ENCODE measurements at places on chromosomes 7 and 10.

GRCh38 chr7:42055171-42055570 is 181.8 kb downstream of the GLI3 start:
- DNase-seq, result no peak

GRCh38 chr7:99355098-99355497 is 19.4 kb upstream of the ARPC1B start:
- no peak for DNase-seq

- DNase-seq, result no peak
Measured at GRCh38 chr10:120415709-120416330, 41.2 kb upstream of the PLPP4 start.

GRCh38 chr10:23686722-23687121 is 247.8 kb downstream of the OTUD1 start:
- DNase-seq, result no peak

DNA sequence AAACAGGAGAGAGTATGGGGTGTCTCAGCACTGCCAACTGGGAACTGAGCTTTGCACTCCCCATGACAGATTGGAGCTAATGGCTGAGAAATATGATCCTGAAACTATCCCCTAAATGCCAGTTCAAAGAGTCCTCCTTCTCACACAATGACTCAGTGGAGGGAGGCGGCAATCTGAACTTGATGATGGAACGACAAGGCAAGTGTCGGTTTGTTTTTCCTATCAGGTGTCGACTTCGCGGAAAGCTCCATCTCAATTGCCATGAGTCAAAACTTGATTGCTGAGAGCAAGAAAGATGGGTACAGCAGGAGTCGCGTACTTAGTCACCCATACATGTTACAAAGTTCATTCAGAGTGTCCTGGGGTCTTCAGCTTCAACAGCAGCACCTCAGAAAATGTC is 52.5 kb downstream of the NPY start:
- no peak for DNase-seq

GRCh38 chr10:105834261-105835059 is 1193.4 kb downstream of the SORCS3 start:
- no peak for DNase-seq

- no peak for DNase-seq
Measured at GRCh38 chr10:130954326-130954905, 357.1 kb downstream of the TCERG1L start.

DNA sequence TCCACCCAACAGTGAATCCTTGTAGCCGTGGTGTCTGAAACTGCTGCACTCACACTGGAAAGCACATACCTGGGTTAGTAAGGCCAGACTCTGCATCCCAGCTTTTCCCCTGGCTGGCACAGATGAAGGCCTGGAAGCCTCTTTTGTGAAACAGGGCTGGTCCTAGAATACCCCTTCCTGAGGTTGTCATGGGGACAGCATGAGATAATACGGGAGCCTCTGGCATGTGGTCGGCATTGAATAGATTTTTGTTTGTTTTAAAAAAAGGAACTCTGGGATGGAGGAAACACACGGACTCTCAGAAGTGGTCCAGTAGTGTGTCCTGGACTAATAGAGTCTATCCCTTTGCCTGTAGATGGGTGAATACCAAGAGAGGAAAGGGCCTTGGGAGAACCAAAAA is 129.7 kb downstream of the TMEM178B start:
- DNase-seq, result no peak

GRCh38 chr7:69751026-69751425 is 152.8 kb downstream of the AUTS2 start:
- DNase-seq, result no peak

DNA sequence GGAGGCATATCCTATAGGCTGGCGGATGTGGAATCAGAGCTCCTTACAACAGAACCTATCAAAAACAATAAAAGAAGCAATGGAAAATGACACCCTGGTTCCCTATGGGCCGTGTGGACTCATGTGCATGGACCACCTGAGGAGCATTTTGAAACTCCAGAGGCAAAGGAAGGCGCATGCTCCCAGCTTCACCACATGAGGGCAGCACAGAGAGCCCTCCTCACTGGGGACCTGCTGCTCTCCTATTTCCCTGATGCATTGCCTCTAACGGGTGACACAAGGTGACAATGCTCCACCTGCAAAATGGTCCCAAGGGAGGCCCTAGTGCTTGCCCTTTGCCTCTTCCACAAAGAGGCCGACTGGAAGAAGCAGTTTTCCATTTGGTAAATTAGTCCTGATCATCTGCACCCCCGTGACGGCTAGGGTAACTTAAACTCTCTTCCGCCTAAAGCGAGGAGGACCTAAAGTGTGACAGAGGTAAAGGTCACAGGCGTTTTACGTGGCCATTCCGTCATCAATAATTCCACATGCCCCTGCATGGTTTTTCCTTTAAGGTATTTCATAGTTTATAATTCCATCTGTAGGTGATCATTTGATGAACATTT is 67.7 kb downstream of the GPAM start:
- no peak for DNase-seq

GRCh38 chr7:114365791-114366190 is 48.8 kb upstream of the FOXP2 start:
- DNase-seq, result no peak

DNA sequence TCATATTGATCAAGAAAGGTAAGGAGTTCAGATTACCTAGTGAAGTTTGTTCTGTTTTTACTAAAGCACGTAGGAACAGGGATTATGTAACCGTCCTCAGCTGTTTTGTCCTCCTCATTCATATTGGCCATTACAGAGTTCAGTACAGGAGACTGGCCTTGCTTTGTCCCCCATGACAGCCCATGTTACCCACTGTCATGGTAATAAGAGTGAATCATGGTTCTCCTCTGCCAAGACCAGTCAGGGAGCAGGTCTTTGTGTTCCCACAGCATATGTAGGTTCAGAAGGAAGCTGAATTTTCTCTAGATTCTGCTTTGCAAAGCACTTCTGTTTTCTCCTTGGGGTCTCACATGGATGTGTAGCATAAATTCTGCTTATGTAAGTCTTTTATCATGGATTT is 106.2 kb upstream of the GPR141 start:
- no peak for DNase-seq

DNA sequence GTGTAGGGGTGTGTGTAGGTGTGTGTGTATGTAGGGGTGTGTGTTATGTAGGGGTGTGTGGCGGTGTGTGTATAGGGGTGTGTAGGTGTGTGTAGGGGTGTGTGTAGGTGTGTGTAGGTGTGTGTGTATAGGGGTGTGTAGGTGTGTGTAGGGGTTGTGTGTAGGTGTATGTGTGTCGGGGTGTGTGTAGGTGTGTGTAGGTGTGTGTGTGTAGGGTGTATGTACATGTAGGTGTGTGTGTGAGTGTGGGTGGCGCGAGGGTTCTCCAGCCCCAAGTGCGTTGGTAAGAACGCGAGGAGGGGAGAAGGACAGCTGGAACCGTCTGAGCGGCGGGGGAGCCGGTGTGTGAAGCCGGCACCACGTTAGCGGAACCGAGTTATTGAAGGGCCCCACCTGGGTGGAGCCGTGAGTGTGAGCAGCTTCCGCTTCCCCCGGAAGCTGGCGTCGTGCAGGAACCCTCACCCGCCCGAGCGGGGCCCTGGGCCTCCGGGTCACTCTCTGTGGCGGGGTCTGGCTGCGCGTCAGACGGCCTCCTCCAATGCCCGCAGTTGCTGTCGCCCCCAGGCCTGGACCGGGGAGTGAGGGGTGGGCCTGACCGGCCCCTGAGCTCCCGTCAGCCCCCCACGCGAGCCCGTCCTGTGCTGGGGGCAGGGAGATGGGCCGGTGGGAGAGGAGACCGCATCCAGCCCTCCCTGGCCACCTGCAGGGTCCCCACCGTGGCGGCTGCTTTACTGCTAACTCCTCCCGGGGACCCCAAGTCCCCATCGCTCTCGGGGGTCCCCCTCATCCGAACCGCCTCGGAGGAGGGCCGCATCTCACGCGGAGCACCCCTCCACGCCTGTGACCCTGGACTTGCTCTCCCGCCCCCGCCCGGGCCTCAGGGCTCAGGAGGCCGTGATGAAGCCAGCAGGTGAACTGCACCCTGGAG is 49.6 kb upstream of the PSMG3 start:
- no peak for DNase-seq

DNA sequence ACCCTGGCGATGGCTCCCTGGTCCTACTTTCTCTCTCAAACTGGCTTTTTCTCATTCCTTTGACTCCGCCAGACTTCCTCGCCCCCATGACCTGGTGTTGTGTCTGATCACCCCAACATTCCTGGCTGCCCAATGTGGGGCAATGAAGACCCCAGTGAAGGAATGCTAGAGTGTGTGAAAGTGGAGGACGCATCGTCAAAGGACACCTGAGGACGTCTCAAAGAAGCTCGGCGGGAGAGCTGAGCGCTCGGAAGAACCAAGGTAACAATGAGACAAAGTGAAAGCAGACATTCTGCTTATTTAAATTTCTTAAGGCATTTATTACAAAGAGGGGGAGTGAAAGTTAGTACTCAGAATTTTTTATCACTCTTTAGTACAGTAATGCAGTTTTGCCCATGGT is 31.7 kb upstream of the AKR1C2 start:
- no peak for DNase-seq

DNA sequence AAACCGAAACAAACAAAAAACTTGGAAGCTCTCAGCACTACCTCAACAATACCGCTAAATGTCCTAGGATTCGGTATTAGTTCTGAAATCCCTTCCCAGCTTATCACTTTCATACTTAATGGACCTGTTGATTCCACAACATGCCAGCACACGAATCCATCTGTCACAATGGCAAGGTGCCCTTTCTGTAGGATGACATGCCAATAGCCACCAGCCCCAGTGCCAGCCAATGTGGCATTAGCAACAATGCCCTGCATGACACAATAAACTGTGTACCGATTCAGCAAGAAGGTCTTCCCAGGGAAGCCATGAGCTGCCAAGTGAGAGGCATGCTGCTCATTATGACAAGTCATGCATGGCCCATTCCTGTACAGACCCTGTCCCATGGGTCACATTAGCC is 35.6 kb upstream of the CHCHD3 start:
- DNase-seq, result no peak

DNA sequence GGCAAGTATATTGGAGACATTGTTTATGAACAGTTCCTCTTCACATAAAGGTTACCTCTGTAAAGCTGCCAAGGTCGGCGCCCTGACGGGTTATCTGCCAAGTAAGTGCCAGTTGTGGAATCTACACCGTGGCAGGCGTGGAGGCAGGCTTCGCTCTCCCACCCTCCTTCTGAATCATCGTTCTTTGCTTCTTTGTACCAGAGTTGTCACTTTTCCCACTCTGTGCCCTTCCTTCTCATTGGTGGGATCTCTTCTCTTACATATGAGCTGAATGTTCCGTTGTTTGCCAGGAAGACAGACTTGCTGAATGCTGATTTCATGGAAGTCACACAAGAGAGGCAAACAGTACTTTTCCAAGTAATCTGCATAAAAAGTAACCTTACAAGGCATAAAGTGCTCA is 40.6 kb upstream of the PTPRZ1 start:
- DNase-seq, result no peak

GRCh38 chr7:56053379-56053778 is 1.8 kb downstream of the CCT6A start:
- no peak for DNase-seq

GRCh38 chr7:92621561-92622023 is 31.4 kb upstream of the FAM133B start:
- no peak for DNase-seq

DNA sequence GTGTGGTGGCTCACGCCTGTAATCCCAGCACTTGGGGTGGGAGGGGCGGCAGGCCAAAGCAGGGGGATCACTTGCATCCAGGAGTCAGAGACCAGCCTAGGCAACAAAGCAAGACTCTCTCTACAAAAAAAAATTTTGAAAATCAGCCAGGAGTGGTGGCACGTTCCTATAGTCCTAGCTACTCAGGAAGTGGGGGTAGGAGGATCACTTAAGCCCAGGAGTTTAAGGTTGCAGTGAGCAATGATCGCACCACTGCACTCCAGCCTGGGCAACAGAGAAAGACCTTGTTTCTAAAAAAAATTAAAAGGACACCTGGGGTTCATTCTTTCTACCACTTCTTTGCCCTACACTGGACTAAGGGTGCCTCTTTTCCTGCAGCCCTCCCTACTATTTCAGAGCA is 15.1 kb downstream of the WAPL start:
- no peak for DNase-seq

GRCh38 chr10:3906511-3907111 is 121.6 kb upstream of the KLF6 start:
- no peak for DNase-seq

DNA sequence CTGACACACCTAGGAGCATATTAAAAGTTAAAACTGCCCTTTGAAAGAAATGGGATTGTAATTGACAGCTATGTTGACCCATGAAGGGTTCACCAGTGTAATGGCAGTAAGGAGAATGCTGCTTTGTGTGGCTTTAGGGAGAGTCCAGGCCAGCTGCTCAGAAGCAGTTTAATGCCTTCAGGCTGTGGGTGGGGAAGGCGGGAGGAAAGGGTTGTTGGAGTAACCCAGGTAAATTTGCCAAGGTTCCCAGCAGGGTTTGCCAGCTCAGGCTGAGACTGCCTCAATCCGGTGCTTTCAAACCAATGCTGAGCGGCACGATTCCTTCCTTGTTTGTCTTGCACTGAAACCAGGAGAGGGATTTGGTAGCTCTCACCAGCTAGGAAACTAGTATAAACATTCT is 637.2 kb downstream of the INHBA start:
- no peak for DNase-seq

GRCh38 chr10:20407357-20407756 is 489.8 kb downstream of the NEBL start:
- DNase-seq, result no peak

DNA sequence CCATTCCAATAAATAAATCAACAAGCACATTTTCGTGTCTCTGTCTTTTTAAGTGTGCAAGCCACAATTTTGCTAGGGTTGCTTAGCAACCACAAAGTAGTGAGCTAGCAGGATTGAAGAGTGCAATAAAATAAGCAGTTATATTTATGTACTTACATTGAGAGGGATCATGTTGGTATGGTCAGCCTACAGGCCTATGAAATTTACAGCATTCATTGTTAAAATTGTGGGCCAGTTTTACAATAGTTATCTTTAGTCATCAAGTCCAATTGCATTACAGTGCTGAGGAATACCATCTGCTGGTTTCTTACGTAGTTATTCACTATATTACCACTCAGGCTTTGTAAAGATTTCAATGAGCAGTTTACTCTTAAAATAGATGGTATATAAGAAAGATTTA is 192.5 kb upstream of the POT1 start:
- no peak for DNase-seq

- DNase-seq, result no peak
Measured at GRCh38 chr10:122386514-122386913, 12.0 kb downstream of the PLEKHA1 start.

GRCh38 chr7:90945104-90945787 is 319.0 kb upstream of the FZD1 start:
- DNase-seq, result no peak

Measured in NCI-H1048 (cell line).